Epithelial cell of prostate (primary cell): ENCODE measurements at places on chromosomes 1 and 21.

DNA sequence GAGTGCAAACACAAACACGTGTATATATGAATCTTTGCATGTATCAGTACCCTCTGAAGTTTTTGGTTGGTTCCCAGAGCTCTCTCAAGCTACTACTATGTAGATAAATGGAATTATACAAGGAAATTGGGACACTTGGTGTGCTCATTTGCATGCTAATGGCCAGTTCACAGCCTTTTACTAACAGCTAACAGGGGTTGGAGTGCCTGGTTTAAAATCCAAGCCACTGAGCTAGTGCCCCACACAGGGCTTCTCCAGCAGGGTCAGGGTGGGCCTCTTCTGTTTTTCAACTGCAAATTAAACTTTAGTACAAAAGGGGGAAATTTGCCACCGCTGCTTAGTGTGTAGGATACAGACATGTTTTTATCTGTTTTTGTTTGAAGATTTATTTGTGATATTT is 121.0 kb downstream of the ATP5PO start:
- no peak for DNase-seq

DNA sequence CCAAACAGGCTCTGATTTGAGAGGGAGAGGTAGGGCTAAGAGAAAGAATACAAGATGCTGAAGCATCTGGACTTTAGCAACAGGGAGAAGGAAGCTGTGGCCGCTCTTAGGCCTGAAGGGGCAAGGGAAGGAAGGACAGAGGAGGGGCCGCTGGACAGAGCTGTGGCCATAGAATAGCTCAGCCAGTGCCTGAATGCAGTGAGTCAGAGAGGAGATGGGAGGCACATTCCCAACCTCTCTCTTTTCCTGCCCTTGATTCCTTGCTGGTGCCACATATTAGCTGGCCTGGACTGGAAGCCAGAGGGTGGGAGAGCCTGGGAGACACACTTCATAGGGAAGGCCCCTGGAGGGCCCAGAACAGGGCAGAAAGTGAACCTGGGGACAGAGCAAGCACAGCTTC is 83.4 kb upstream of the POU3F1 start:
- DNase-seq = no peak

DNA sequence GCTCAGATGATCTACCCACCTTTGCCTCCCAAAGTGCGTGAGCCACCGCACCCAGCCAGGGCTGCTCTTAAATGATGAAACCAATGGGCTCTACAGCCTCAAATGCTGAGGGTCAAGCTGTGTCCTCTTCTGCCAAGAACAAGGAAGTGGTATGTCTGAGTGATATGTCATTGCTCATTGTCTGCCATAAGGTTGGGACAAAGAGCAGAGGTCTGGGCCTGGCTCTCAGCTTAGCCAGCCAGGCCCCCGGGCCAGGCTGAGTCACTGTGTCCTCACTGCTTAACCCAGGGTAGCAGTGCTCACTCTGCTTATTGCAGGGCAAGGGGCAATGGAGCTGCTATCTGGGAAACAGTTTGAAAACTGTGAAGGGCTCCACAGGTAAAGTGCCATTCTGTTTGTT is 8.3 kb upstream of the ETS2 start:
- no peak for DNase-seq

DNA sequence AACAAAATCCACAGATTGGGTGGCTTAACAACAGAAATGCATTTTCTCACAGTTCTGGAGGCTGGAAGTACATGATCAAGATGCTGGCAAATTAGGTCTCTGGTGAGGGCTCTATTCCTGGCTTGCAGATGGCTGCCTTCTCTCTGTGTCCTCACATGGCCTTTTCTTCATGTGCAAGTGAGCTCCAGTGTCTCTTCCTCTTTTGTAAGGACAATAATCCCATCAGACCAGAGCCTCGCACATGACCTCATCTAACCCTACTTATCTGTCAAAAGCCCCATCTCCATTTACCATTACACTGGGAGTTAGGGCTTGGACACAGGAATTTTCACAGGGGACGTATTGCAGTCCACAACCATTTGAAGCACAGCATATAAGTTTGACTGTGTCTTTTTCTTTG is 181.6 kb downstream of the NEGR1 start:
- DNase-seq = no peak

DNA sequence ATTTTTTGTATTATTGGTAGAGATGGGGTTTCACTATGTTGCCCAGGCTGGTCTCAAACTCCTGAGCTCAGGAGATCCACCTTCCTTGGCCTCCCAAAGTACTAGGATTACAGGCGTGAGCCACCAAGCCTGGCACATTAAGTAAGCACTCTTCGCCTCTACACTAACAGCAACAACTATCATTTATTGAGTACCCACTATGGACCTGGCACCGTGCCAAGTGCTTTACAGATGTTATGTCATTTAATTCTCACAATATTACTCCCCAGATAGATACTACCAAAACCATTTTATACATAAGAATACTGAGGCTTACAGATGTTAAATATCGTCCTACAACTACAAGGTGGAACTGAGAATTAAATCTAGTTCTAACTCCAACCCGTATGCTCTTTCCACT is 50.1 kb downstream of the TUT4 start:
- DNase-seq = no peak
